ENCODE measurements at places on chromosomes 4 and X. TPM values are rescaled to one million over a fixed set of nuclear protein-coding genes. Genes with fewer than 3 reads are reported as not detected.

Gene CLNK
- total RNA-seq, result not detected

Gene STPG2
- 0.77 TPM for total RNA-seq

Gene BEND2
- not detected for total RNA-seq

Gene PNMA5
- total RNA-seq, result not detected

Gene MAGEA8
- total RNA-seq, result not detected

Gene SOX3
- not detected for total RNA-seq

DNA sequence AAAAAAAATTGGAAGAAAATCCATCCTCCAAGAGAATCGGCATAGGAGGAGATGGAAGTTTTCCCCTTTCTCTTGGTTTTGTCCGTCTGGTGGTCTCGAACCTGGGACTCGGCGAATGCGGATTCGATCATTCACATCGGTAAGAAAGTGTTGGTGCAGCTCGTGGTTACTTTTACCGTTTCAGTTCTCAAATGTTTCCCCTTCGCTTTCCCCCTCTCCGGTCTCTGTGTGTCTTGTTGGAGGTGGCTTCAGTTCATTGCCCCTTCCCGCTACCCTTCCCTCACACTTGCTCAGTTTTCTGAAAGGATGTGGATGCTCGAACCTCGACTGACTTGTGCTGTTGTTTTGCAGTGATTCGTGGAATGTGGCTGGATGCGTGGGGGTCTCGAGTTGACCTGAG, 840 bp downstream of the GRID2 start:
- H3K36me3 ChIP-seq, result no peaks in the 10 kb centered on the region
- no peak overlapping the region for H3K27ac ChIP-seq
- peak overlapping the region; percentile 68 for H3K4me3 ChIP-seq

GRCh38 chr4:41366911-41367517, 110.3 kb downstream of the UCHL1 start:
- no peak overlapping the region for H3K4me3 ChIP-seq
- no peak for DNase-seq
- peaks cover 18% of the 10 kb centered on the region for H3K27me3 ChIP-seq
- H3K27ac ChIP-seq, result no peak overlapping the region
- peaks cover 19% of the 10 kb centered on the region for H3K4me1 ChIP-seq
- H3K36me3 ChIP-seq, result no peaks in the 10 kb centered on the region

DNA sequence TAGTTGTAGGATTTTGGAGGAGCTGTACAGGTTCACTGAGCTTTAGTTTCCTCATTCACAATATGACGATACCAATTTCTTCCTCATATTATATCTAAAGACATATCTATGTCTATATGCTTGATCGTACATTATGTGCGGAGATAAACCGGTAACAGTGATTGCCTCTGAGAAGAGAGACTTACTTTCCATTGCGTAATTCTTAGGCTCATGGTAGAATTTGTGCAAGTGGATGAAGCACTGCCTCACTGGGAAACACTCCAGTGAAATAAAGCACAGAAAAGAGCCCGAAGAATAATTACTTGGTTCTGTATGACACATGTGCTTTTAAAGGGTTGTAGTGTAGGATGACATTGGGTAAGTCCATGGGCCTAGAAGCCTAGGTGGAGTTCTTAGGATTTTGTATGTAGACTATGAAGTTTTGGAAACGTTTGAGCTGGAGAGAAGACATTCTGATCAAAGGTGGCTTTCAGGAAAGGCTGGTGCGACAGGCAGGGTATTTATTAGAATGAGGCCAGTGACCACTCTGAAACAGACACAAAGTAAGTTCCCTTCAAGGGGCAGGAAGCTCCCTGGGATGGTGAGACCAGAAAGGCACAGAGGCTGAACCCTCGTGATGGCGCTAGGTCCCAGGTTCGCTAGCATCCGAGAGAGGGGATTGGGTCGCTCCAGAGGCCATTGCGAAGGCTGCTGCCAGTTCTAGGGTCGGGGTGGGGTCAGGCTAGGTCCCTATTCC, 649 bp upstream of the VBP1 start:
- no peak for DNase-seq
- peak overlapping the region; percentile 78 for H3K4me3 ChIP-seq
- no peaks in the 10 kb centered on the region for H3K36me3 ChIP-seq
- H3K27ac ChIP-seq, result peak overlapping the region; percentile 95
- H3K4me1 ChIP-seq, result peaks cover 23% of the 10 kb centered on the region

GRCh38 chr4:182354867-182355266, 111.7 kb downstream of the TENM3 start:
- H3K27me3 ChIP-seq, result no peaks in the 10 kb centered on the region
- H3K4me1 ChIP-seq, result peaks cover 6% of the 10 kb centered on the region
- H3K4me3 ChIP-seq, result no peak overlapping the region
- H3K27ac ChIP-seq, result no peak overlapping the region
- no peak for DNase-seq
- H3K36me3 ChIP-seq, result peaks cover 7% of the 10 kb centered on the region

GRCh38 chr4:106767991-106768390, 268.1 kb downstream of the DKK2 start:
- H3K27ac ChIP-seq, result no peak overlapping the region
- peaks cover 16% of the 10 kb centered on the region for H3K4me1 ChIP-seq
- H3K4me3 ChIP-seq, result no peak overlapping the region
- H3K36me3 ChIP-seq, result peaks cover 12% of the 10 kb centered on the region
- DNase-seq, result no peak
- H3K27me3 ChIP-seq, result peaks cover 4% of the 10 kb centered on the region

- no peak for DNase-seq
- no peak overlapping the region for H3K27ac ChIP-seq
- no peaks in the 10 kb centered on the region for H3K4me1 ChIP-seq
- H3K4me3 ChIP-seq, result no peak overlapping the region
- no peaks in the 10 kb centered on the region for H3K36me3 ChIP-seq
Observed at GRCh38 chr4:7186031-7186430, 6.3 kb upstream of the SORCS2 start.

- no peak overlapping the region for H3K27ac ChIP-seq
- no peaks in the 10 kb centered on the region for H3K27me3 ChIP-seq
- no peak for DNase-seq
- H3K4me3 ChIP-seq, result no peak overlapping the region
- peaks cover 4% of the 10 kb centered on the region for H3K4me1 ChIP-seq
Observed at GRCh38 chr4:20565075-20565721, 135.1 kb upstream of the PACRGL start.

GRCh38 chrX:37755025-37755424, 24.8 kb upstream of the CYBB start:
- no peaks in the 10 kb centered on the region for H3K27me3 ChIP-seq
- no peaks in the 10 kb centered on the region for H3K4me1 ChIP-seq
- no peaks in the 10 kb centered on the region for H3K36me3 ChIP-seq
- H3K27ac ChIP-seq, result no peak overlapping the region
- no peak overlapping the region for H3K4me3 ChIP-seq

DNA sequence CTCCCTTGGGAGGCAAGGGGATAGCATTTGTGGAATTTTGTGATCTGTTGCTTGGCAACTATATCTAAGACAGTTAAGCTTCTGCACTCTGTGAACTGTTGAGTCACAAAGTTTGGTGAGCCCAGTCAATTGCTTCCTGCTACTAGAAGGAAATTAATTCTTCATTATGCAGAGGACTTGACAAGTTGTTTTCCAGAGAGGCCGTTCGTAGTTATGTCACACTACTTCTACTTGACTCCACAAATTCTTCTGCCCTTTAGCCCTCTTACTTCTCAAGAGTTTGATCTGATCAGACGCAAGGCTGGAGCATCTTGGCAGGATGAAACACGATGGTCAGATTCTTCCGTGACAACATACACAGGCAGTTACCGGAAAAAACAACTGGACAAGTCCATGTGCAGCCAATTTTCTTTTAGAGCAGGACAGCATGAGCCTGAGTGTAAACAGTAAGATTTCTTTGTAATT, at the start of gene C4orf51:
Gene C4orf51, plus strand, starts transcription at position 156 of the 465 bp plus-strand sequence. Its CDS starts 58 bp downstream, at position 214.
- H3K27ac ChIP-seq, result peak within 1 kb of the TSS; percentile 76
- peaks cover 15% of the 10 kb centered on the region for H3K4me1 ChIP-seq
- peaks cover 4% of the 10 kb centered on the region for H3K36me3 ChIP-seq

DNA sequence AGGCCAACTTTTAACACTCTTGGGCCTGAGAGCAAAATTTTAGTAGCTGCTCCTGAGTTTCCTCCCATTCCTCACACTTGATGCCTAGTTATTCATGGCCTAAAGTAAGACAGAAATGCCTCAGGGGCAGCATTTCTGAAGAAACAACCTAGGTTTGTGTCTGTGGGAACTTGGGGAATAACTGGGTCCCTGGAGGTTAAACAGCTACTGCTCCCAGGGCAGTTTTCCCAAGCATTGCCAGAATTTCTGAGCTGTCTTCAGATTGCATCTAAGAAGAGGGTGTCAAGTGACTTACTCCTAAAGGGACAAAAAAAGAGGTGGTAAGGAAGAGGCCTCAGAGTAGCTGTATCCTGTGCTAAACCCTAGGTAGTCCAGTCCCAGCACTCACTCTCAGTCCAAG, 130.8 kb upstream of the ACSL4 start:
- H3K4me3 ChIP-seq, result no peak overlapping the region
- H3K4me1 ChIP-seq, result peaks cover 19% of the 10 kb centered on the region
- no peaks in the 10 kb centered on the region for H3K36me3 ChIP-seq
- H3K27ac ChIP-seq, result peak overlapping the region; percentile 57

GRCh38 chr4:77624213-77624612, 18.6 kb downstream of the CXCL13 start:
- H3K36me3 ChIP-seq, result peaks cover 2% of the 10 kb centered on the region
- H3K4me1 ChIP-seq, result no peaks in the 10 kb centered on the region
- no peak for DNase-seq
- no peak overlapping the region for H3K27ac ChIP-seq
- H3K27me3 ChIP-seq, result peaks cover 30% of the 10 kb centered on the region

DNA sequence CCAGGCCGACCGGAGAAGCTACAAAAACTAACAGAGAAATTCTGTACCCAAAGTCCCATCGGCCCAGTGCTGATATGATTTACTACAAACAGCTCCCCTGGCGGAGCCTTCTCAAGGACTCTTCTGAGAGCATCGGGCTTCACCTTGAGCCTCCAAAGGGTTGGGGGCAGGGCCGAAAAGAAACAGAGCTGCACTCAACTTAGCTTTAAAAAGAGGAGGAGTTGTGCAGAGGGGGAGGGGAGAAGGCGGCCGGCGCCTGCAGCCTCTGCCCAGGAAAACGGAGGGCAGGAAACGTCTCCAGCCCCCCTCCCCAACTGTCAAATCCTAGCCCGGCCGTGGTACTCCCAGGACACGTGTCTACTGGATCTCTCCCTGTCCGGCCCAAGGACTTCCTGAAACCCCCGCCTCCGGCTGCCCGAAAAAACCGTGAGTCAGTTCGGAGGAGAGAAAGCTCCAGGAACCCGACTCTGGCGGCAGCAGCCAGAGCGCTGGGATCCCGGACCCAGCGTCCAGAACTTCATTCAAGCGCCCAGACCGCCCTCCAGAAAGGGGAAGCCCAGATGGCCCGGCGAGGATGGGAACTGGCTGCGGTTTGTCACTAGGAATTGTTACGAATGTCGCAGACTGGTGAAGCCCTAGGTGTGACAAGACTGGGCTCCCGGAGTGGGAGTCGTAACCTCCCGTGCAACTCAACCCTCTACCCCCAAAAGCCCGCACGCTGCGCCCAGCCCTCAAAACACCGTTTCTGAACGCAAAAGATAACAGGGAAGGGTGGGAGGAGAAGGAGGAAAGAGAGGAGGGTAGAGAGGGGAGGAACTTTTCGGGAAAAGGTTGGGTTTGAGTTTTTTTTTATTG, 973 bp downstream of the ADAMTS3 start:
- peak overlapping the region; percentile 60 for H3K27ac ChIP-seq
- peak overlapping the region; percentile 90 for H3K4me3 ChIP-seq
- H3K4me1 ChIP-seq, result peaks cover 19% of the 10 kb centered on the region
- no peaks in the 10 kb centered on the region for H3K36me3 ChIP-seq

DNA sequence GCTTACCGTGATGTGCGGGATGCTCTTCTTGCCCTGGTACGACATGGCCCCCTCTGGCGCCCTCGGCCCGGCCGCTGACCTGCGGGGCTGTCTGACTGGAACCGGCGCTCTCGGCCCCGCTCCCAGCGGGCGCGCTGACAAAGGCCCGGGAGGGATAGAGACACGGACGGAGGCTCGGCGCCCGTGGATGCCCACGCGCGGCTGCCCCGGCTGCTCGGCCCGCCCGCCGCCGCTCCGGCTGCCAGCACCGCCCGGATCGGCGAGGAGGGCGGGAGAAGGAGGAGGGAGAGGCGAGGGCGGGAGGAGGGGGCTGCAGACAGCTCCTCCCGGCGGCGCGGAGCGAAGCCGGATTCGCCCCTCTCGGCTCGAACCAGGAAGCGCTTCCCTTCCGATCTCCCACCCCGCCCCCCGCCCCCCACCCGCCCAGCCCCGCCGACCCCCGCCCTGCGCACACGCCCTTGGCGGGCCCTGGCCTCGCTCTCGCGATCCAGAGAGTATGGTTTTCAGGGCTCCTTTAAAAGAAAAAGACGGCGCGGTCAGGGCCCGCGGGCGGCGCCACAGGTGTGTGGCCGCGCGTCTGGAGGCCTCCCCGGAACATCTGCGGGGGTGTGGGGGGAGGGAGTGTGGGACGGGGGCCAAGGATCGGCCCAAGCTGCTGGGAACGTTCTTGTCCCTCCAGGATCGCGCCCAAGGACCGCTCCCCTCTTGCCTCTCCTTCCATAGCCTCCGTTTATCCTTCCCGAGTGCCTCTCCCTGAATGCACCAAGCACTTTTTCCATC, 4.5 kb downstream of the CRMP1 start:
- H3K27ac ChIP-seq, result no peak overlapping the region
- H3K4me3 ChIP-seq, result peak overlapping the region; percentile 61
- DNase-seq, result no peak
- peaks cover 47% of the 10 kb centered on the region for H3K4me1 ChIP-seq
- peaks cover 18% of the 10 kb centered on the region for H3K27me3 ChIP-seq
- no peaks in the 10 kb centered on the region for H3K36me3 ChIP-seq

DNA sequence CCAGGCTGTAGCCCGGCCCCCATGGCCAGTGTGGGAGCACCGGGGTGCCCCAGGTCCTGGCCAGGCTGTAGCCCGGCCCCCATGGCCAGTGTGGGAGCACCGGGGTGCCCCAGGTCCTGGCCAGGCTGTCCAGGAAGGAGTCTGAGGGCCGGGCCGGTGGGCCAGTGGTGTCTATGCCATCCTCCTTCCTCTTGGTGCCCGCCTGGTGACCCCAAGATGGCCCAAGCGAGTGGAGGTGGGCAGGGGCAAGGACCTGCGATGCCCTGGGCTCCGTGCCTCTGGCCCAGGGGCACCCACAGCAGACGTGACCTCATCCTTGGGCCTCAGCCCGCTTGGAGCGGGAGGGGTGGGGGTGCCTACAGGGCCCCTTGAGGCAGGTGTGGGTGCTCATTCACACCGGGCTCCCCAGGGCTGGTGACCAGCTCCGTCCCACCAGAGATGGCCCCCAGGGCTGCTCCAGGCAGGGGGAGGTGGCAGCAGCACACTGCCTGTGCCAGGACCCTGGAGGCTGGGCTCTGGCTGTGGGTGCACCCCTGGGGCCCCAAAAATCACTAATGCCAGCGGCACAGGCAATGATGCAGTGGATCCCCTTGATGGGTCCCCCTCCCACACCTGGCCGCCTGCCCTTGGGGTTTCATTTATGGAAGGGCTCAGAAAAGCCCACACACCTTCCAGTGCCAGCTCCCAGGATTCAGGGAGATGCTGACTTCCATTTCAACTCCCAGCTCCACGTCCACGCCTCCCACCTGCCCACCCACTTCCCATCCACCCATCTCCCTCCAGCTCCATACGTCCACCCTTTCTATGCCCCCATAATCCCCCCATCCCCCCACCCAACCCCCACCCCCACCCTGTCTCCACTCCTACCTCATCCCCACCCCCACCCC, 35.8 kb downstream of the TACC3 start:
- H3K27ac ChIP-seq, result no peak overlapping the region
- no peak overlapping the region for H3K4me3 ChIP-seq
- no peaks in the 10 kb centered on the region for H3K36me3 ChIP-seq

GRCh38 chr4:128821151-128821550, 11.7 kb downstream of the JADE1 start:
- no peak overlapping the region for H3K27ac ChIP-seq
- peaks cover 64% of the 10 kb centered on the region for H3K4me1 ChIP-seq
- no peak overlapping the region for H3K4me3 ChIP-seq
- no peaks in the 10 kb centered on the region for H3K27me3 ChIP-seq
- no peak for DNase-seq

- no peaks in the 10 kb centered on the region for H3K27me3 ChIP-seq
- DNase-seq, result no peak
- H3K4me1 ChIP-seq, result peaks cover 5% of the 10 kb centered on the region
- H3K4me3 ChIP-seq, result no peak overlapping the region
- H3K27ac ChIP-seq, result no peak overlapping the region
Observed at GRCh38 chr4:87375719-87376291, 15.2 kb downstream of the HSD17B11 start.
